Neural cell (in vitro differentiated cells): ENCODE measurements at places on chromosomes 11 and 22. TPM values are rescaled to one million over a fixed set of nuclear protein-coding genes. Genes with fewer than 3 reads are reported as not detected.

Gene TRAF6
- polyA plus RNA-seq: 7.5 and 9.0 TPM in 2 replicates

Gene SLC22A12
- polyA plus RNA-seq: not detected in 2 replicates

Gene VPS51
- polyA plus RNA-seq: 230 and 313 TPM in 2 replicates

Gene GRM5
- polyA plus RNA-seq: 11.8 and 11.9 TPM in 2 replicates

Gene ST14
- polyA plus RNA-seq: not detected in 2 replicates

Gene GLYATL1
- polyA plus RNA-seq: 0.64 and 0.84 TPM in 2 replicates

Gene OR5M3
- polyA plus RNA-seq: not detected in 2 replicates

Gene CLMP
- 0.14 TPM in 1 of 2 replicates, not detected in the other for polyA plus RNA-seq

Gene GP1BB
- polyA plus RNA-seq: 40.7 and 42.0 TPM in 2 replicates
